ENCODE measurements at places on chromosomes 2 and 18.

GRCh38 chr2:168086851-168087250 lies 160.5 kb downstream of the STK39 start:
- no peak for DNase-seq

GRCh38 chr2:1051075-1051474 lies 100.4 kb downstream of the SNTG2 start:
- no peak for DNase-seq

DNA sequence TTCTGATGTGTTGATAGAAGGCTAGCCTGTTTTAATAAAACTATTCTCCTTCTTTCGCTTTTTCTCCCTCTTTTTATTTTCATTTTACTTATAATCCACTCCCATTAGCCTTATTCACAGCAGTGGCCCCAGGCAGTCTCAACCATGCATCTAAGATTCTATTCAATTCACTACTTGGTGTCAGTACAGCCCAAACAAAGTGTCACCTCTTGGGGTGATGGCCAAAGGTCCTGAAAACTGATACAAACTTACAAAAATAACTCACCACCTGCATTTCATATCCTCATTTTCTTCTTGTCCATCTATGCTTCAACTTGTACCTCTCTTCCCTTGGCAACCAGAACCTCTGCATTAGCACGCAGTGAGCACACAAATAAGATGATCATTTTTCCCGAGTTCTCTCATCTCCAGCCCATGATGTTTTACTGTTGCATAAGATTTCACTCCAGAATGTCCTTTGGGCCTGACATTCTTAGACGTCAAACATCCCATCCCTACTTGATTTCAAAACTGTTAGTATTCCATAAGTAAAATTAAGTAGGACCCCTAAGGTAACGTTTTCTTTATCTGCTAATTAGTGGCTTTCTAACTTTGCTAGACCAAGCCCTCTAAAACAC lies 559.3 kb upstream of the TNP1 start:
- no peak for DNase-seq

GRCh38 chr2:14194233-14194632 lies 438.3 kb upstream of the LRATD1 start:
- DNase-seq: no peak

DNA sequence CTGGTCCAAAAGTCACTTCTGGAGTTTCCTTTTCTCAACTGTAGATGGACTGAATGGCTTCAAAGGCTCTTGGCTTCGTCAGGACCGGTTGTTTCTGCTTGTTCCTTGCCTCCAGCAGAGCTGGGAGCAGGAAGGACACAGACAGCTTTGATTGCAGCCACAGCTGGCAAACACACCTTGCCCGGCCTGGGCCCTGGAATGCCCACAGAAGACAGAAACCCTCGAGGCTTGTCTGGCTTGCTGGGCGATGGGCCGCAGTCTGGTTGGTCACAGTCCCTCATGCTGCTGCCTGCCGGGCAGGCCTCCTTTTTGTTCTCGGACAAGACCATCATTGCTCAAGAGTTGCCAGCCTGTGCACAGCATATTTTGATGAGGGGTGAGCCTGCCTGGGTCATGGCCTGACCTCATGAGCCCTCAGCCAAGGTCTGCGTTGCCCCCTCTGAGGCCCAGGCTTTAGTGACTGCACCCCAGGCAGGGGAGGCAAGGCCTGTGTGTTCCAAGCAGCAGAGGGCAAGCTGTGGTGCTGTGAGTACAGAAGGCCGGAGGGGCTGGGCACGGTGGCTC lies 37.8 kb downstream of the ATP6V1C2 start:
- no peak for DNase-seq

GRCh38 chr18:60147323-60147722 lies 225.3 kb downstream of the MC4R start:
- DNase-seq: no peak

GRCh38 chr2:118227698-118228508 lies 139.6 kb downstream of the INSIG2 start:
- DNase-seq: no peak

- no peak for DNase-seq
These were observed 318.5 kb downstream of the RAD51AP2 start for GRCh38 chr2:17199741-17200140.

DNA sequence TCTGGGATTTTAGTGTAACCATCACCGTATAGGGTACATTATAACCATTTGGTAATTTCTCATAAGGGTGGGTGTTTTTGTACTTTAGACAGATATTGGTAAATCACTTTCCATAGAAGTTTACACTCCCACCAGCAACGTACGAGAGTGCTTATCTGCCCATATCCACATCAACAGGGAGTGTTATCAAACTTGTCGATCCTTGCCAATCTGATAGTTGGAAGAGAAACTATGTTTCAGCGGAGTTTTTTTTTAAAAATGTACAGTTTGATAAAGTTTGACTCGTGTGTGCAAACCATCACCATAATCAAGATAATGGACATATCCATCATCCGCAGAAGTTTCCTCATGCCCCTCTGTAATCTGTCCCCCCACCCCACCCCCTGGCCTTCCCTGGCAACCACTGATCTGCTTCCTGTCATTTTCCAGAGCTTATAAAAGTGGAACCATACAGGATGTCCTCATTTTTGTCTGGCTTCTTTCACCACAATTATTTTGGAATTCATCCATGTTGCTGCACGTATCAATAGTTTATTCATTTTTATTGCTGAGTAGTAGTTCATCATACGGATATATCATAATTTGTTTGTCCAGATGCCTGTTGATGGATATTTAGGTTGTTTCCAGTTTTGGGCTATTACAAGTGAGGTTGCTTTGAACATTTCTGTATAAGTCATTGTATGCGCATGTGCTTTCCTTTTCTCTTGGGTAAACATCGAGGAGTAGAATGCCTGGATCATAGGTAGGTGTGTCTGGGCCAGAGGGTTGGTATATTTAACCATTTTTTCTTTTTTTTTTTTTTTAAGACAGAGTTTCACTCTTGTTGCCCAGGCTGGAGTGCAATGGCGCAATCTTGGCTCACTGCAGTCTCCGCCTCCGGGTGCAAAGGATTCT lies 18.6 kb downstream of the GLI2 start:
- DNase-seq: no peak

All from inflammatory macrophage treated with lipopolysaccharide for 1 hour (primary cell).